ENCODE measurements at places on chromosomes 5 and 9.
A peak's percentile ranks its signal among the peaks of the same experiment; 100 is the strongest.

GRCh38 chr9:95627802-95628201 lies 111.0 kb upstream of the PTCH1 start:
- no peak for DNase-seq

DNA sequence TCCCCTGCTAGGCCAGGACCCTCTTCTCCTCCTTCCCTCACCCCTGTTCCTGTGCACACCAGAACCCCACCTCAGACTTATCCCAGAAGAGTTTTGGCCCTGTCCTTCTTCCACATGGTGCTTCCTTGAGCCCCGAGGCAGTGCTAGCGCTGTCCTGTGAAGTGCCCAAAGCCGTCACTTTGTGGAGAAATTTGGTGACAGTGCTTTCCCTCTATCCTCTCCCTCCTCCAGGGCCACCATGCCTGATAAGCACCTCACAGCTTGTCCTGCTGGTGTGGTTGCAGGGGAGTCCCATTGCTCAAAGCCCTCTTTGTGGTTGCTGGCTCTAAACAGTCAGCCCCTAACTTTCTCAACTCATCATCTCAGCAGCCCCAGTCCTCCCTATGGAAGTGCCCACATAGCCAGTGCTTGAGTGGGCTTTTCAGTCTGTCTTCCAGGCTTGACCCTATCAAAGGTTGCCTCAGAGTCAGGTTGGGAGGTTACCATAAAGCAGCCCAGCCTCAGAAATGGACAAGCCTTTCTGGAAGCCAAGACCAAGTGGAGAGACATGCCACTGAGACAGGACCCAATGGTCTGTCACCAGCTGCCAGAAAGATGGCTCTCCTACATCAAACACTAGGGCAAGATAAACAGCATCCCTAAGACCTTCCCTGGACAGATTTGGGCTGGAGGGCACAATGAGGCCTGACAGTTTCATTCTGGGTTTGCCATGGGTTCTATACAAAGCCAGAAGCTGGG lies 18.0 kb downstream of the IGIP start:
- DNase-seq: no peak

DNA sequence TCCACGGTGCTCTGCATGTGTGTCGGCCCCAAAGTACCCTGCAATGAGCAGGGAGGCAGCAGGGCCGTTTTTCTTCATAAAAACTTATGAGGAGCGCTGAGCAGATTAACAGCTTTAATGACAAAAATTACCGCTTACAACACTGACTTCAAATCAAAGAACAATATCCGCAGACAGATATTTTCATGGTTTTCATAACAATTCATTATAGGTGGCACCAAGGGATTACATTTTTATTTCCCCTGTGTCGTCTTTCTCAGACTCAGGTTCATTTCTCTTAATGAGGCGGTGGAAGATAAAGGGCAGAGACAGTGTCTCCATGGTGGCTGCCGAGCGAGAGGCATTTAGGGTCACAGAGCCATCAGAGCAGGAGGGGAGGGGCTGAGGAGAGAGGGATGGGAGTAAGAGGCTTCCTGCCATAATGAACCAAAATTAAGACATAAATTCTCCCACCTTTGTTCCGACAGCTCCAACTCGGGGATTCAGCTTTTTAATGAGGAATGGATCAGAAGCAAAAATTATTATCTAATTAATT lies 240.7 kb upstream of the CLINT1 start:
- DNase-seq: no peak

GRCh38 chr9:131817073-131817472 lies 77.2 kb upstream of the RAPGEF1 start:
- no peak for DNase-seq

DNA sequence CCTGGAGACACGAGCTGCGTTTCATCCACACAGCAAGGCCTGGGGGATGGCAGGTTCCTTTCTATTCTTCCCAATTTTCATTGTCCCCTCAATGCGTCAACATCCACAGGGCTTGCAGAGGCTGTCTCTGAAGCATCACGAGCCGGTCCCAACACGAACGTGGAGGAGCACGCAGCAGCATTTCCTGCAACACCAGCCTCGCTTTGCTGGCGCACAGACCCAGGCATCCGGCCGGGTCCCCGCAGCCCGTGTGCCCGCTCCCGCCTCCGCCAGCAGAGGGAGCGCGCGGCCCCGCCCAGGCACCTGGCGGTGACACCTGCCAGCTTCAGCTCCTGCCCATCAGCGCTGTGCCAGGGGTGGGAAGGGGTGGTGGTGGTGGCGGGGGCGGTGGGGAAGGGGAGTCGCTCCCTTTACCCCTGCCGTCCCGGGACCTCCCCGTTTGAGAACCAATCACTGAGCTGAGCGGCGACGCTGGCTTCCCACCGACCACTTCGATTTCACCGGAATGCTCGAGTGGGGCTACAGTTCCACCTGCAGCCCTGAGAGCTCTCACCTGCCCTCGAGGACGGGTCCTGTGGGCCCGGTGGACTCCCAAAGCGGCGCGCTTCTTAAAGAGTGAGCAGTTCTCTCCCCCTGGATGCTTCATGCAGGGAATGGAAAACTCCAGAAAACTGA lies 464.5 kb downstream of the ICE1 start:
- peak; percentile 89 for DNase-seq

DNA sequence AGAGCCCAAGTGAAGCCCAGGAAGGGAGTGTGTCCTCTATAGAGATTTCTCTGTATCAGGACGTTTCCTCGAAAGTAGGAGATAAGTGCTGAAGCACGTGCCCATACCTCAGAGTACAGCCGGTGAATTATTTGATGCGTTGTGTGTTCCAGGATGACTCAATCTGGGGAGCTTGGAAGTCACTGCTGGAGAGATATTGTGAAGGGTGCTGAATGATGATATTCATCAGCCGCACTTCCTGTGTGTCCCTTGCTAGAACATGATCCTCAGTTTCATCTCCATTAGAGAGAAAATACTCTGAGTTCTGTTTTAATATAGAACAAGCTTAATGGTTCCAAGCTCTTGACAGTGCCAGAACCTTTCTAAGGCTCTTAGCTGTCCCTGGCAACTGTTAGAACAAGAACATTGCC lies 402.3 kb upstream of the ADAMTSL1 start:
- no peak for DNase-seq

DNA sequence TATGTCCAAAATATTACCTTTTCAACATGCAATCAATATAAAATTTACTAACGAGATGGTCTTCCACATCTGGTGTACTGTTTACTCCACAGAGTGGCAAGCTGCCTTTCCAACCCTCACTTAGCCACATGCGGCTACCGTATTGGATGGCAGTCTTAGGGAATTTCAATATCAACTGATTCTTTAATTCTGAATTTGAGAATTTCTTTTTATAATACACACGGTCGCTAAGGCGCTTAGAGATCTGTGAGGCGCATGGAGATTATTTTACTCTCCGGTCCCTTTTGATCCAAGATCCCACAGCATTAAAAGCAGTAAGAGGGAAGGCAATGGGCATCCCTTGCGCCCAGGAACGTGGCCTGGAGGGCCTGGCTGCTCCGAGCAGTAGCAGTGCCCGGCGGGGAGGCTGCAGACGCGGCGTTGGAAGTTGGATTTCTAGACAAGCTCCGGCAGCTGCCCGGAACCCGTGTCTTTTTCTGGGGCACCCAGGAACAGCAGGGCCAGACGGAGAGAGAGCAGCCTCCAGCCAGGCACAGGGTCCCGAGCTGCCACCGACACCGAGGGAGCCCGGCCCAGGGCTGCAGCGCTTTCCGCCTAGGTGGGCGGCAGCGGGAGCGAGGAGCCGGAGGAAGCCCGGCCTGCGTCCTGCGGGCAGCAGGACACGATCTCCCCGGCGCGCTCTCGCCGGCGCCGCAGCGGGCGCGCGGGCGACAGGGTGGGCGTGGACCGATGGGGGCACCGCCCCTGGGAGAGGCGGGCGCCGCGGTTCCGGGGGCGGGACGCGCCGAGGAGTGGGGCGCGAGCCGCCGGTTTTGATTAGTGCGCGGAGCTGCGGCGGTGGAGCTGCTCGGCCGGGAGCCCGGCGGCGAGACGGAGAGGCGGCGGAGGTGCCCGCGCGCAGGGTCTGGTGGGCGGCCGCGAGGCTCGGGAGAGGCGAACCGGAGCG lies at the start of gene UGCG:
TSS of gene UGCG (plus strand) at position 819 of the 946 bp plus-strand sequence. CDS start 402 bp downstream, outside the sequence.
- peak; percentile 94 for DNase-seq

- DNase-seq: no peak
These were observed 35.0 kb downstream of the RASGEF1C start for GRCh38 chr5:180173875-180174586.

DNA sequence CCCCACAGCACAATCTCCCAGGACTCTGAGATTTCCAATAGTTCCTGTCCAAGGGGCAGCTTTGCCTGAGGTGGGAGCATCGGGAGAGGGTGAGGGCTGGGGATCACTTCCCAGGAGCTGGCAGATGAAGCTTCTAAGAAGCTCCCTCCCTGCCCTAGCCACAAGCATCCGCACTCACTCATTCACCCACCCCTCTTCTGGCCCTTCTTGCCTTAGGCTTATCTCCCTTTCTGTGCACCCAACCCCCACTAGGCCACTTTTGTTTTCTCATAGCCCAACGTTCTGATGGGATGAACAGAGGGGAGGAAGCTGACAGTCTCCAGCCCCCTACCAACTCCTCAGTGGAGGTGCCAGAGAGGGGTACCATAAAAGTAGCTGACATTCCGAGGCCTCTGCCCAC lies 3.7 kb upstream of the PCDH1 start:
- no peak for DNase-seq

Measured in endodermal cell (in vitro differentiated cells).